Lung microvascular endothelial cell (primary cell): ENCODE measurements at places on chromosomes 1 and 21. TPM values are rescaled to one million over a fixed set of nuclear protein-coding genes. Genes with fewer than 3 reads are reported as not detected.

The NBPF9 gene
- 8.9 and 10.1 TPM in 2 replicates for total RNA-seq

The HJV gene
- total RNA-seq, result not detected in 2 replicates

The F13B gene
- total RNA-seq, result under 0.01 TPM in 1 of 2 replicates, not detected in the other

The LAD1 gene
- not detected in 2 replicates for total RNA-seq

The FCRL5 gene
- total RNA-seq, result not detected in 2 replicates

The ADAMTS4 gene
- 7.1 and 9.2 TPM in 2 replicates for total RNA-seq

The KIRREL1 gene
- 14.9 and 16.8 TPM in 2 replicates for total RNA-seq

The AMY1C gene
- not detected in 2 replicates for total RNA-seq

The C2CD2 gene
- 18.1 and 34.3 TPM in 2 replicates for total RNA-seq
